ENCODE measurements at places on chromosomes 3 and 15.

DNA sequence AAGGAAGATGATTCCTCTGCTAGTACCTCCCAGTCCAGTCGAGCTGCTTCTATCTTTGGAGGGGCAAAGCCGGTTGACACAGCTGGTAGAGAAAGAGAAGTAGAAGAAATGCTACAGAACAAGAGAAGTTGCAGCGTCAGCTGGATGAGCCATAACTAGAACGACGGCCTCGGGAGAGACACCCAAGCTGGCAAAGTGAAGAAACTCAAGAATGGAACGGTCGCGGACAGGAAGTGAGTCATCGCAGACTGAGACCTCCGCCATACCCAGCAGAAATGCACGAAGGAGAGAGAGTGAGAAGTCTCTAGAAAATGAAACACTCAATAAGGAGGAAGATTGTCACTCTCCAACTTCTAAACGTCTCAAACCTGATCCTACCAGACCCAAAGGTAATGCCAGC is 19.0 kb upstream of the PARP14 start:
- no peak for DNase-seq

DNA sequence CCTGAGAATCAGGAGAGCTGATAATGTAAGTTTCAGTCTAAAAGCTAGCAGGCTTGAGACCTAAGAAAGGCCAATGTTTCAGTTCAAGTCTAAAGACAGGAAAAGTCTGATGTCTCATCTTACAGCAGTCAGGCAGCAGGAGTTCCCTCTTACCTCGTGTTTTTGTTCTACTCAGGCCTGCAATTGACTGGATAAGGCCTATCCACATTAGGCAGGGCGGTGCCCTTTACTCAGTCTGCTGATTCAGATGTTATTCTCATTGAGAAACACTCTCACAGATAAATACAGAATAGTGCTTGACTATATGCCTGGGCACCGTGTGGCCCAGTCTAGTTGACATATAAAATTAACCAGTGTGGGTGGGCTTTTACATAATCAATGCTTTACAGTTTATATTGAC is 122.4 kb downstream of the NR1D2 start:
- no peak for DNase-seq

GRCh38 chr3:136381051-136381450 is 130.9 kb downstream of the PCCB start:
- DNase-seq = no peak

DNA sequence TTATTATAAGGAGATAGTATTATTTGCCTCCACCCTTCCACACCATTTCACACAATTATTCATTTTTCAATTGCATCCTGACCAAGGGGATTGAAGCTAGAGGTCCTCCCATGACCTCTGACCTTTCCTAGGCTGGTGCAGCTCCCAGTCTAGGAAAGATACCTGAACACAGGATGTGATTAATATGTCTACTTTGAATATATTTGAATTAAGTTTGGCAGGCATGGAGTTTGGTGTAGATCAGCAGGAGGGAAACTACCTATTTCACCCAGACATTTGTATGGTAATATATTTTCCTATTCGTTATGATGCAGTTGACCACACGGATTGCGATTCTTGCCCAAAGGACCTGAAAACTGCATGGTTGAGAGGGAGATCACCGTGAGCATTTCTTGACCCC is 596.3 kb downstream of the AGBL1 start:
- no peak for DNase-seq

DNA sequence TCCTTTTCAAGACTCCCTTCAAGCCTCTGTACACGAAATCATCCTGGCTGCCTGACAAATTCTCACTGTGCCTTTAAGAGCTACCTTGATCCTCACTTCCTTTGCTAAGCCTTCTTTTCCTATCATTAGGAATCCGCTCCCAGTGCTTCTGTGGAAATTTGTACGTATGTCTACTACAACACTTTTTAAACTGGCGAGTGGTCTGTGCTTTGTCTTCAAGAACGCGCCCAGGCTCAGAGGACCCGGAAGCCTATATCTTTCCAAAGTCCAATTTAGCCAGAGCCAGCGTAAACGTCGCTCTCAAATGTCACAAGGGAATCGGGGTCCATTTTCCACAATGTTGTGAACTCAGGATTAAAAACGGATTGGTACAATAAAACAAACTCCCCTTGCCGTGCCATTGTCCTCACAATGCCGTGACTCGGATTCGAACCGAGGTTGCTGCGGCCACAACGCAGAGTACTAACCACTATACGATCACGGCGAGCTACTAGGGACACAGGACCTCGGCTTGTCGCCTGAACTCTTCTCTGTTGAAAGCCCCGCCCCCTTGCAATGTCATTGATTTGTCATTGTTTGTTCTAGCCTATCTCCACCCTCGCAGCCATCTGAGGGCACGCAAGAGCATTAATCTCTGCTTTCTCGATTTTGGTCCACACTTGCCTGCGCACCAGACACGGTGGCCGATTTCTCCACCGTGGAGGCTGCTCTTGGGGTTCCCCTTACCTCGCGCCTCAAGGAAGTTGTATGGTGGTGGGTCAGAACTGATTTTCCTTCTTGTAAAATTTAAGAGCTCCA is 12.4 kb upstream of the SHF start:
- peak; percentile 97 for DNase-seq
